Stimulated activated CD8-positive, alpha-beta memory T cell treated with anti-CD3 and anti-CD28 coated beads, Interleukin-4, amount 100 ng/mL, for 1 hour (primary cell): ENCODE measurements at places on chromosomes 7 and 10.

DNA sequence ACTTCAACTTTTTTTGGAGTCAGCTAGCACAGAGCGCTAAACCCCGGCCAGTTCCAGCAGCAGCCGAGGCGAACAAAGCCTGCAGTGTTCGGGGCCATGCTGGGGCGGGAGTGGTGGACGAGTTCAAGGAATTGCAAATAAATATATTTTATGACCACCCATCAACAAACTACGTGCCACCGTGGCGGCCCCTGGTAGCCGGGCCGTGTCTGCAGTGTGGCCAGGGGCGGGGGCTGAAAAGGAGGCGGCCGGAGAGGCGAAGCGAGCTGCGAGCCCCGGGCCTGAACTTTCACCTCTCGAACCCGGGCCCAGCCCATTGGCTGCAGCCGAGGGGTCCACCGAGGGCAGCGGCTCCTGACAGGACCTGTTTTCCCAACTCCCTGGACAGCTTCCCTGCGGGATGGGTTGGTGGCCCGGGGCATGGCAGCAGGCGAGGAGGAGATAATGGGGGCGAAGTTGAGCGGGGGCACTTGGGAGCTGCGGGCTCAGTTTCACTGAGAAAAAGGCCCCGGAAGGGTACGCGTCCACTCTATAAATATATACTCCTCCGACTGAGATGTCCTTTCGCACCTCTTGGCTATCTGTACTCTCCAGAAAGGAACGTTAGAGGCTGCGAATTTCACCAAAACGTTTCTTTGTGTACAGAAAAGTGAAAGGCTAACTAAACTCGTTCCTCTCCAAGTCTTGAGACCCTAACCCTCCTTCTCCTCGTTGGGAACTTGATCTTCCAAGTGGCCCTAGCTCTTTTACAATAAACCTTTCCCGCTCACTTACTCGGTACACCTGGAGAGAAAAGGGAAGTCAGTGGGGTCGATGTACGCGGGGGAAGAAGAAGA, 164.6 kb upstream of the PPP1R3A start:
- no peak for DNase-seq

DNA sequence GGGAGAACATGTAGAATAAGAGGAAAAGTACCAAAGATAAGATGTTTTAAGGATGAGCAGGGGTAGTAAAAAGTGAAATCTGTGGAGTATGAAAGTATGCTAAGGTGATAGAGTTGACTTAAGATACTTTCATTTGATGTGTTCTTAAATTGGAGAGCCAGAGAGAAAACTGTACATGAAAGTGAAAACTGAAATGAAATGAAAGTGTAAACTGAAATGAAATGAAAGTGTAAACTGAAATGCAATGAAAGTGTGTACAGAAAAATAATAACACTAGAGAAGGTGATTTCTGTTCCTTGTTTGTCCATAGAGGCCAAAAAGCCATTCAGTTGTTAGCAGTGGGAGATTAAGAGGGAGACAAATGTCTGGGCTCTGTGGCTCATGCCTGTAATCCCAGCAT, 17.5 kb downstream of the AHR start:
- no peak for DNase-seq

DNA sequence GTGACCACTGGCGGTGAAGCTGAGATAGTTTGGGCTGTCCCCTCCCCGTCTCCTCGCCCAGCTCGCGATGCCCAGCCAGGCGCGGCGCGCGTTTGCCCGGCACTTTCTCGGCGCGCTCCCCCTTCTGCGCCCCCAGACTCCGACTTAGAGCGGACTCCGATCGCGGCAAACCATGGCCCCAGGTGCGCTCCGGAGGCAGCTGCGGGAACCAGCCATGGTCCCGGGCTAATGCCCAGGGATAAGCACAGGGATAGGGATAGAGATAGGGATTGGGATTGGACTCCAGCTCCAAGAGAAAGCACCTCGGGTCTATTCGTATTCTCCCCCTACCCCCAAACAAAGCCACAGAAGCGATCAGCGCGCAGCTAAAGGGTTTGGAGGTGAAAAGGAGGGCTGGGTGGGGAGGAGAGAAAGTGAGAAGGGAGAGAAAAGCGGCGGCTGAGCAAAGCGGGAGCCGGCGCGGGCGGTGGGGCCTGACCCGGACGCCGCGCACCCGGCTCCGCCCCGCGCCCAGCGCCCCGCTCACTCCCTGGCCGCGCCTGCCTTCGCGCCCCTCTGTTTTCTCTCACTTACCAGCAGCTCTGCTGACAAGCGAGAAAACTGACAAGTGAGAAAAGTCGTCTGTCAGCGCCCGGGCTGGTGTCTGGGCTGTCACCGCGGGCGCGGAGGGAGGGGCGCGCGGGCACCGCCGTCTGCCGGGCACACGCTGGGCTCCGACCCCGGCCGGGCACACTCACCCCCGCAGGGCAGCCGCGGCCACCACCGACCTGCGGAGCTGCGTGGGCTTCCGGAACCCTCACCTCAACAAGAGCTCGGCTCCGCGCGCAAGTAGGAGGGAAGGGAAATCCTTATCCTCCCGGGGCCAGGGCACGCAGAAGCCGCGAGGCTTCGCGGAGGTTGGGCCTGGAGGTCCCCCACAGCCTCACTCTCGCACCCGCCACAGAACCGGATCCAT, at the start of gene PDE1C:
TSS of gene PDE1C (minus strand) at position 2 of the 955 bp plus-strand sequence.
- DNase-seq = no peak

DNA sequence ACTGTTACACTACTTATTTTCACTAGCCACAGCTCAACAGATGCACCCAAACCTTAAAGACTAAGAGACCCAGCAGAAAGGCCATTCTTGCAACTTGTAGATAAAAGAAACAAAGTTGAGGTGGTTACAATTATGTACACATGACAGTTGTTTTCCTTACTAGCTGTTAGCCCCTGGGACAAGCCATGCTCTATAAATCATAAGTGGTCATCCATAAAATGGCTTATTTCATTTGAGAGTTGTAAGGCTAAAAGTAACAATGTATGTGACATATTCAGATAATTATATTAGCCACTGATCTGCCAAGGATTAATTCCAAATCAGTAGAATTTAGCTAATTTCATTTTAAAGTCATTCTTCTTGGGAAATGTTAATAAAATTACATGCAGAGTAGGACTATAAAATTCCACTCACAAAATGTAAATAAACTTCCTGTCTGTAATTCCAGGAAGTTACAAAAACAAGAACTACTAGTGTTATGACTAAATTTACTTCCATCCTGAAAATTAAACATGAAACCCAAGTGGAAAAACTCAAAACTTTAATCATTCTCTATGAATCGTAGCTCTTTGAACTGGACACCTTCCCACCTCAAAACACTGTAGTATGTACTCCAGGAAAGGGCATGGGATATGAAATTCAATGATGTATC, 13.3 kb downstream of the SLC37A3 start:
- DNase-seq = no peak

GRCh38 chr7:140655511-140656408, 15.1 kb upstream of the DENND2A start:
- no peak for DNase-seq

DNA sequence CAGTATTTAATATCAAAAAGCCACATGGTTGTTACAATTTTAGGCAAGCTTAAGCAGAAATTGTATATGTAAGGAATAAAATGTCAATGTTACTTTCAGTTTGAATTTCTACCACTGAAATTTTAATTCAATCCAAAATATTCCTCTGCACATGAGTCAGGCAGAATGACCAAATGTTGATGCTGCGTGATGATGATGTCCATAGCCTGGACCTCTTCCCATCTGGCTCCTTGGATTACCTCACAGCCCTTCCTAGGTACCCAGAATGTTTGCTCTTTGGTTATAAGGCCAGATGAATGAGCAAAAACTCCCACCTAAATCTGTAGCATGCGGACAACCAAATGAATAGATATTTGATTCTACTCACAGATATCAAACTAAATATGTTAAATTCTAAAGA, 258.3 kb upstream of the IMMP2L start:
- DNase-seq = no peak

GRCh38 chr7:63925626-63926460, 72.8 kb upstream of the ZNF722 start:
- DNase-seq = peak; percentile 60

DNA sequence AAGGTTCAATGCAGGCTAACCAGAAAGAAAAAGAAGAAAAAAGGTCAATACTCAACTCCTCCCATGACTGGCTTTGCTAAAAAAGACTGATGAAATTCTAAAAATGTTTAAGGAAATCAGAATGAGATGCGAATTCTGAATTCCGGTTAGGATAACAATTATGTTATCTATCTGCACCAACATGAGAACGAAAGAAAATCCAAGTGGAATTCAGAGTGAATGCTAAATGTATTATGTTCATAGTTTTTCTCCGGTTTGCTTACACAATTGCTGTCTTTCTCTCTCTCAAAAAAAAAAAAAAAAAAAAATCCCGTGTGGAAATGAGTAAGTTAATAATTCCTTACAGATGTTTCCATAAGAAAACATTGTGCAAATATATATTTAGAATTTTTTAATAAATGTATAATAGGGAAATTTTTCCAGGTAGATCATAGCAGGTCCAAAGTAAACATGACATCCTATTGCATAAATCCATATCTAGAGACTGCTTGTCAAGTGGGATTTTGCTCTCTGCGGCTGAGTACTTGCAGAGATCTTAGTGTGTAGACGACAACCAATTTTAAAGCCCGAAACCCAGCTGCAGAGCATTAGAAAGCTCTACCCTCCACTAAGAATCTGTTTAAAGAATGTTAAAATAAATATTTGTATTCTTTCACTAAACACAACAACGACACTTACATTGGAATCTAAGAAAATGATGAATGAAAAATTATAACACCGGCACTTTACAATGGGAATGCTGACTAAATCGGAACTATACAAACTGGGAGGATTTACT, 104.0 kb downstream of the JAZF1 start:
- DNase-seq = no peak

DNA sequence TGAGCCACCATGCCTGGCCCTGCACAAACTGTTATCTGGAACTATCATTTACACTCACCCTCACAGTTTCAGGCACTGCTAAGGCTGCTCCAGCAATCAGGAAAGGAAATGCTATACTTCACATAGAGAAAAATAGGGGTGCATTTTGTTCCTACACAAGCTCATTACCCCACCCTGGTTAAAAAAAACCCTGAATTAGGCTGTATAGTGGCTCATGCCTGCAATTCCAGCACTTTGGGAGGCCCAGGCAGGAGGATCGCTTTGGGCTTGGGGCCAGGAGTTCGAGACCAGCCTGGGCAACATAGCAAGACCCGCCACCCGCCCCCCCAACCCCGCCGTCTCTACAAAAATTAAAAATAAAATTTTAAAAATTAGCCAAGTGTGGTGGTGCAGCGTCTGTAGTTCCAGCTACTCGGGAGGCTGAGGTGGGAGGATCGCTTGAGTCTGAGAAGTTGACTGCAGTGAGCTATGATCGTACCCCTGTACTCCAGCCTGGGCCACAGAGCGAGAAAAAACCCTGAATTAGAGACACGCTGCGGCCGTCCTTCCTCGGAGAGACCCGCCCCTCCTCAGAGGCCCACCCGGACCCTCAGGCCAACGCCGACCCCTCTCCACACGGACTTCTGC, 539 bp downstream of the PTCD1 start:
- DNase-seq = no peak

DNA sequence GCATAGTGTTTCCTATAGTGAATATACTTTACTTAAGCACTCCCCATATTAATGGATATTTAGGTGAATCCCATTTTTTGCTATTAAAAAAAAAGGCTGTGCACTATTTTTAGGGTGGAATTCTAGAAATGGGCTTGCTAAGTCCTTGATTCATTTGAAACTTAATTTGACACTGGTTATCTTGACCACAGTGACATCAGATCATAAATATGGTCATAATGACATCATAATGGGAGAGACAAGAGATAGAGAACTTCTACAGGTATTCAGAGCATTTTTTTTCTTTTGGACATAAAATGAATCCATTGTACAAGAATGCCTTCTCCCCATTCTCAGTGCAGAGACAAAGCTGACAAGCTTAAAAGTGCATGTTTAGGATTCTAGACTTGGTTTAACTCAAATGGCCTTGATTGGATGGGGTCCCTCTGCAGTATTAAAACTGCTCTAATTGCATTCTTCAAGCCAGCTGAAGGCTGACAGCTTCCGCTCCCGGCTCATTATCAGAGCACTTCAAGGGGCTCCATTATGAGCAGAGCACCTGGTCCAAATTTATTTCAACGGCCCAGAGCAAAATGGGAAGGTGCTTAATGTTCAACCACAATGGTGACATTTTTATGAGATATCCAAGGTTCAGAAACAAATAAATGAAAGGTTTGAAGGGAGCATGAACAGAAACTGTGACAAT, 104.8 kb downstream of the JAZF1 start:
- no peak for DNase-seq

DNA sequence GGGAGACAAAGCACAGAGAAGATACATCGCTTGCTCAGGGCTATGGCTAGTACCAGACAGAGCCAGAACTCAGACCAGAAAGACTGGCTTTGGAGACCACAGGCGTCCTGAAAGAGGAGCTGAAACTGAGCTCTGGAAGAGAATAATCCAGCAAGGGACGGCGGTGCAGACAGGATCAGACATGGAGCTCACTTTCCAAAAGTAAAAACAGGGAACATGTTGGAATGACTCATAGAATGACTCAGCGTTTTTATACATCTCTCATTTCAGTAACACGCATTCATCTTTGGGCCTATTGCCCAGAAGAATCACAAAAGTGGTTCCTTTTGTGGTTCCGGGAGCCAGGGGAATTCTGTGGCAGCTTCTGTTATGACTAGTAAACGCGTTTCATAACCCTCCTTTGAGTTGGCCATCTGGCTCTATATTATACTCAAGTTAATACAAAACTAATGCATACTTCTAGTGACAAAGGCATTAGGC, 37.2 kb downstream of the PLEKHS1 start:
- no peak for DNase-seq

GRCh38 chr7:151689196-151689971, 169.7 kb upstream of the RHEB start:
- DNase-seq = no peak

DNA sequence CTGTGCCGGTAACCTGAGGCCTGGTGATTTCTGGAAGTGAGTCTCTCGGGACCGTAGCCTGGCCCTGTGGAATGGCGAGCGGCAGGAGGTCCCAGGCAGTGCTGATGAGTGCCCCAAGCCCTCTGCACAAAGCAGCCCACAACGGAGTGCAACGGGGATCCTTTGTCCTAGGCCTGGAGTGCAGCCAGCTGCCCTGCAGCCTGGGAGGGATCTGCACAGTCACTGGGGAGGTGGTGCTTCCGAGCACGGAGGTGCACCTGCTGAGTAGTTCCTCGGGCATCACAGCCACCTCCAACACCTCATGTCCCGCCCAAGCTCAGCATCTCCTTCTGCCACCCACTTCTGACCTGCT, 162.8 kb upstream of the ZMIZ1 start:
- no peak for DNase-seq

GRCh38 chr7:80053124-80053523, 81.5 kb upstream of the GNAI1 start:
- DNase-seq = no peak

DNA sequence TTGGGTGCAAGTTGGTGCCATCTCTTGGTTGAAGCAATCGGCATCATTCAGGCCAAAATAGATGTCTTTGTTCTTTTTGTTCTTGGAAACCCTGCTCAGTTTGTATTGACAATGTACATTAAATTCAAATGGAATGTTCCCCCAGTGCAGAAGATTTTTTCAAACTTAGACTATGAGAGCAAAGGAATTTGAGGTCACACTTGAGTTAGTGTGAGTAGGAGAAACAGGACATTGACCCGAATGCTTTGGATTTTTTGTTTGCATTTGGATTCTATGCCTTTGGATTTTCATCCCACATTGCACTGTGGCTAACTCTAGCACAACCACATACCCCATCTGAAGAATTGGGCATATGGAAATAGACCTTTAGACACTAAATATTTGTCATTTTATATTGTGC, 480.0 kb downstream of the GALNT17 start:
- no peak for DNase-seq
